ENCODE measurements at places on chromosomes 12 and 14.

DNA sequence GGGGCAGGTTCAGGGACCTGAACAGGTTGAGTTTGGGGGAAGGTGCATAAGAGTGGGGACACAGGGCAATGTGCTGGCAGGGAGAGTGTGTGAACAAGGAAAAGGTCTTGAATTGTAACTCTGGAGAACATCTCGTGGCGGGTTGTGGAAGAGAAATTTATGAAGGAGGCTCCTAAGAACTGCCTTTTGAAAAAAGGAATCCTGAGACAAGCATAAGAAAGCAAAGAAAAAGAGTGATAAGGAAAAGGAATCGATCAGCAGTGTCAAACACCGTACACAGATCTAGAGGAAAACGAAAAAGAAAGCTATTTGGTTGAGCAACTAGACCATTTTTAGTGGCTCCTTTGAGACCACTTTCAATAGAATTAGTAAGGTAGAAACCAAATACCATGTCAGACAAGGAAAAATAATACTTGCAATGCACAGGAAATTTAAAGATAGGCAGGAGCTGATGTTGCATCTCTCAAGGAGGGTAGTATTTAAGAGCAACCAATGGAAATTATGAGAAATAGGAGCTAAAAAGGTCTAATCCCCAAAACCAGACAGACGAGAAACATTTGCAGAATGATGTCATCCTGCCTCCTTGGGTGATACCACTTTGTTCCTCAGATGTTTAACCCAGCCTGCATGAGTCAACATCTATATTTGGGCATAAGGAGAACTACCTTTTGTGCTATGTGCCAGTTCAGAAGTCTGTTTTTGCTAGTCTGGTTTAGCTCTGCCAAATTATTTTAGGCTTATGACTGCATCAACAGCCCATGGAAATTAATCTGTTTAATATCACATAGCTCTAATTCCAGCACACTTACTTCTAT is 64.5 kb upstream of the STK38L start:
- DNase-seq: no peak

- no peak for DNase-seq
These were observed 12.8 kb upstream of the FGF23 start for GRCh38 chr12:4392223-4392742.

DNA sequence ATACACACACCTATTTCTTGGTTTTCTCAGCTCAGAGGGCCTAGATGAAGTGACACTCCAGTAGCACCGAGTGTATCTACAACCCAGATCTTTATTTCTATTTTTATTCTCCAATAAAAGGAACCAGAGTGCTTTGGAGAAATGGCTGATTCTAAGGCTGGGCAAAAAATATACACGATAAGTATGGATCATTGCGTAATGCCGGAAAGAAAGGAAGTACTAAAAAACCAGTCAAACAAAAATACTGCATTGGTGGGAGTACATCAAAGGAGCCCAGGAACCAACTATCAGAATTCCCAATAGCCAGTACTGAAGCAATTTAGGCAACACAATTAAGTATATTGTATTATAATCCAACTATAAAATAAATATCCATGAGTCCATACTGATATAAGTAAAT is 400.9 kb upstream of the CCDC196 start:
- no peak for DNase-seq

GRCh38 chr14:93002851-93003298 is 79.9 kb downstream of the CHGA start:
- DNase-seq: no peak
